M059J (cell line): ENCODE measurements at places on chromosomes 2 and 18. TPM values are rescaled to one million over a fixed set of nuclear protein-coding genes. Genes with fewer than 3 reads are reported as not detected.

DNA sequence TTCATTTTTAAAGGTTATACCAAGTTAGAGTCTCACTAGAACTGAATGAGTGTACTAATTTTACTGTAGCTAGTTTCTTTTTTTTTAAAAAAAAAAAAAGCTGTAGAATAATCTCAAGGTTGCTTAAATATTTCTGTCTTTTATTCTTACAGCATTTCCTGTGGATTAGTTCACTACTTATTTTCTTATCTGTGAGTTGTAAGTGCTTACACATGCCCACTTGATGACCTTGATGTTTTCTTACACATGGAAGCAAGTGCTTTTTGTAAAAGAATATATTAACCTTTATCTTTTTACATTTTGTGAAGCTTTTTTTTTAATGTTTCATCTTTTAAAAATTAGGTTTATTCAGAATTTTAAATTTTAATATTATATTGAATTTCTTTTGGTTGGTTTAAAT lies 57.8 kb downstream of the MSH2 start:
- DNase-seq, result no peak

DNA sequence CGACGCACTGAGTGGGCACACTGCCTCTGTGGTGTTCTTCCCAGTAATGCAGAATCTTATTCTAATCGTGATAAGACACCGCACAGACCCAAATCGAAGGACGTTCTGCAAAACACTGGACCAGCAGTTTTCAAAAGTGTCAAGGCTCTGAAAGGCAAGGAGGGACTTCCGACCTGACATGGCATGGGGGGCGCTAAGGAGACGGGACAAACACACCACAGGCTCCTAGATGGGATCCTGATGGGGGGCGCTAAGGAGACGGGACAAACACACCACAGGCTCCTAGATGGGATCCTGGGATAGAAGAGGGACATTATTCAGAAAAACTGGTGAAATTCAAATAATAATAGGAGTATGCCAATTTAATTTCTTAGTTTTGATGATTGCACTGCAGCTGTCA lies 191.4 kb downstream of the LDLRAD4 start:
- DNase-seq, result no peak

DNA sequence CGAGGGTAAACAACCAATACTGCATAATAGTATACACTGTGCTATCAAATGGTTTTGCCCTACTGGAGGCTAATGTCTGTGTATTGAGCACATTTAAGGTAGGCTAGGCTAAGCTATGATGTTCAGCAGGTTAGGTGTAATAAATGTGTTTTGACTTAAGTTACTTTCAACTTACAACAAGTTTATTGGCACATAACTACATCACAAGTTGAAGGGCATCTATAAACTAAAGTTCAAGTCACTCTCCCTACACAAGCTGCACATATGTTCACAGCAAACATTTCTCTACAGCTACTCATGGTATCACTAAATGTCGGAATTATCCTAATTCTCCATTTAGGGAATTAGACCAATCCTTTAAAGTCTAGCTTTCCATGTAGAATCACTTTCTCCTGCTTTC lies 11.4 kb downstream of the ARL5A start:
- DNase-seq, result no peak

- DNase-seq, result peak; percentile 79
These were observed 894 bp downstream of the SMAD7 start for GRCh38 chr18:48949606-48950535.

Gene TRIM43
- total RNA-seq, result not detected in 2 replicates
